ENCODE measurements at places on chromosomes 5 and 9.
A peak's percentile ranks its signal among the peaks of the same experiment; 100 is the strongest.

- peak; percentile 48 for DNase-seq
Observed at GRCh38 chr5:38453506-38453905, 102.9 kb downstream of the LIFR start.

GRCh38 chr5:78593465-78593864 is 55.1 kb downstream of the LHFPL2 start:
- DNase-seq: no peak

DNA sequence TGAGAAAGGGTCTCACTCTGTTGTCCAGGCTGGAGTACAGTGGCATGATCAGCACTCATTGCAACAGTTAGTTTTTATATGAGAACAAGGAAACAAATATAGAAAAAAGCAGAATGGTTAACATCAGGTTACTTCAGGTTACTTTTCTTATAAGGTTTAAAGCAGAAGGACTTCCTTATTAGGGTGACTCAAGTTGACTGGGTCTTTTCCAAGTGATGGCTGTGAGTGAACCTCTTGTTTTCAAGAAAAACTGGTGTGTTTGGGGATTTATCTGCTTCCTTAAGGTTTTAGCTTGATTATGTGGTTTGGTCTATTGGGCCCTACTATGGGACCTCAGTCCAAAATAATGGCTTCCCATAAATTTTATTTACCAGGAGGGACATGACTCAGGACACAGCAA is 99.2 kb downstream of the ARRDC3 start:
- DNase-seq: no peak

GRCh38 chr9:80651044-80651443 is 1038.3 kb downstream of the TLE1 start:
- no peak for DNase-seq

DNA sequence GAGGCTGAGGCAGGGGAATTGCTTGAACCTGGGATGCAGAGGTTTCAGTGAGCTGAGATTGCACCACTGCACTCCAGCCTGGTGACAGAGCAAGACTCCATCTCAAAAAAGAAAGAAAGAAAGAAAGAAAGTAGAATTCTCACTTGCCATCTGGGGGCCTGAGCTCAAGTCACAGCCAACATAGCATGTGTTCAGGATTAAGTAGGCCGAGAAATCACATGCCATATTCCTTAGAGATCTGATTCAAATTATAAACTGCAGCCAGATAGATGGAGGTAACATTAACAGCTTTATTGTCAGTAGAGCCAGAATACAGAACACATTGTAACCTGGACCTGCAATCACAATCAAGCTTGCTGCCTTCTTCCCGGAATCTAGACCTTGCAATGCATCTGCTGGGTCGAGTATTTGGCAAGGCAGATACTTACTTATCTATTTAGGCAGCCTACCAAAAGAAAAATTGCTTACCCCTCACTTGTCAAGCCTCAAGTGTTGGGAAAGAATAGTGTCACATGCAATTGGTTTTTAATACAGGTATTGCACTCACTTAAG is 173.7 kb downstream of the CPLANE1 start:
- no peak for DNase-seq

DNA sequence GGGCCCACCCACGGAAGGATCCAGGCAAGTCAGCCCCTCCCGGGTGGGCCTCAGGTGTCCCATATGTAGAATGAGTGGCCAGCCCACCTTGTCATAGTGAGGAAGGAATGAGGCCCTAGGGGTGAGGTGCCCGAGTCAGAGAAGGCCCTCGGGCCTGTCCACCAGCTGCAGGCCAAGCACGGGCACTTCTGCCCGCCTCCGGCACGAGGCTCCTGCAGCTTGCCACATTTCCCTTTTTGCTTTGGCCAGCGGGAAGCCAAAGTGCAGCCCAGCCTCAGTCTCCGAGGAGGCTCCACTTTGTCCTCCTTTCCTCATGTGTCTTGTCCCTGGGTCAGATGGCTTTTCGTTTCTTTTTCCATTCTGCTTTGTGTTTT is 72.9 kb downstream of the PSMB7 start:
- no peak for DNase-seq

DNA sequence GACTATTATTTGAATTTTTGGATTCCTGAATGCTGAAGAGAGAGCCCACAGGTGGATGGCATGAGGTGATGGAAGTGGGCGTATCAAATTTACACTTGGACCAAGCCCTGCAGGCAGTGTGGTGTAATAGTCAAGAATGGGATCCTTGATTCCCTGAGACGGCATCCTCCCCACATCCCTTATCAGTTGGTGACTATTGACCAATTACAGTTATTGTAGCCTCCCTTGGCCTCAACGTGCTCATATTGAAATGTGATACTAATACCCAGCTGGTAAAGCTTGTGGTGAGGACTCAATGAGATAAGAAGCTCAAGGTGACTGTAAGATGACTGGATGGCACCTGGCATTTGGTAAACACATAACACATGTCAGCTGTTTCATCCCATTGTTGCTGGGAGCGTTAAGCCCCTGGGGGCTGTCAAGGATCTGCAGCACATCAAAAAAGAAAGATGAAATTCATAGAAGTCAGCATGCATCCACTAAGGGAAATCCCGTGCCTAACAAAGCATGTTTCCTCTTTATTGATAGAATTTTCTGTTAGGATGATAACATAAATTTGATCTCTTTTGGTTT is 65.6 kb upstream of the IRX2 start:
- no peak for DNase-seq

- peak; percentile 29 for DNase-seq
Observed at GRCh38 chr5:139668064-139668880, 20.1 kb downstream of the CXXC5 start.

DNA sequence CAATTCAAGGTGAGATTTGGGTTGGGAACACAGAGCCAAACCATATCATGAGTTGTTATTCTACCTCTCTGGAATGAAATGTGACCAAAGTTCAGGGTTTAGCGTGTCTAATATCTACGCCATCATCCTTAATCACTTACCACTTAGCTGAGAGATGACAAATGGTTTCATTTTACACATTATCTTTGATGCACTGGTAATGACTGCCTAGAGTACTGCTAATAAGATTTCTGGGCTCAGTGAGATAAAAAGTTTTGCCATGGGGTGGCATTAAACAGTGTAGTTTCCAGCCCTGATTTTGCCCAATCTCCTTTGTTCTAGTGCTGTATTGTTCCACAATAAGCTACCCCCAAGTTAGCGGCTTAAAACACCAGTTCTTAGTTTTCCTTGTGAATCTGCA is 367.2 kb downstream of the MLLT3 start:
- no peak for DNase-seq

- no peak for DNase-seq
Observed at GRCh38 chr9:78291240-78291925, 5.5 kb upstream of the PSAT1 start.

GRCh38 chr5:52497133-52497693 is 290.5 kb upstream of the ITGA1 start:
- DNase-seq: no peak

GRCh38 chr9:122988920-122989621 is 44.4 kb upstream of the GPR21 start:
- no peak for DNase-seq

DNA sequence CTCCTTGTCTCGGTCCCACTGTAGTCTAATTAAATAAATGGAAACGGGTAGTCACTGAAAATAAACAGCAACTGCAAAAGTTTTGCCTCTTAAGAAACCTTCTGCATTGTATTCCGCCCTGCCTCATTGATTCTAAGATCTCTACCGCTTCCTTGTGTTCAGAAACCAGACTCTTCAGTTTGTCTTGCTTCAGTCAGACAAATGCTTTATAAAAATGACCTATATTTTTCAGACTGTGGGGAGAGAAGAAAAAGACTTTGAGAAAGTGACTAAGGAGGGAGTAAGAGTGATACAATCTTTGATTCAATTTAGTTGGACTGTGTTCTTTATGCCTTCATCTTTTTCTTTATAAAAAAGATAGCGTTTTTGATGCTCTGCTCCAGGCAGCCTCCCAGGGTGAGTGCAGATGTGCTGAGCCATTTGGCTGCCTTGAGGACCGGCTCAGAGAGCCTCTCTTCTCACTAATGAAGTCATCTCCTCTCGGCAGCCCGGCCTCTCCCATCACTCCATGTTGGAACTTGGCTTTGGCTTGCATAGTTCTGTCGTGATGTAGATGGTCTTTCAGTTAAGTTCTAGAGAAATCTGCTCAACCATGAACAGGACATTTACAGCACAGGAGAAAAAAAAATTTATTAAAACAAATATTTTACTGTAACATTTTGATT is 4.0 kb upstream of the VCAN start:
- no peak for DNase-seq

DNA sequence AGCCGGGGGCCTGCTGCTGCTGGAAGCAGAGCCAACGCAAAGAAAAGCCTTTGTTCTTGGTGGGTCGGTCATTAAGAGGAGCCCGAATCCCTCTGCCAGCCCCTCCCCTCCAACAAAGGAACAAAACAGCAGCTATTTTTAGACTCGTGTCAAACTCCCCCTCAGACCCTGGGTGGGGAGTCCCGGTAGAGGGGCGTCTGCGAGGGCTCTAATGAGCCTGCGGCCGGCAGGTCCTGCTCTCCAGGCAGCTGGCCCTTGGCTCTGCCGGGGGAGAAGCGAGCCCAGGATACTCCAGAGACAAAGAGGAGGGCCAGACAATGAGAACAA is 114.0 kb downstream of the LHX2 start:
- DNase-seq: no peak

All from CD4-positive, alpha-beta T cell treated with Interferon gamma for 1 hour (primary cell).